ENCODE measurements at places on chromosomes 1 and 21.

DNA sequence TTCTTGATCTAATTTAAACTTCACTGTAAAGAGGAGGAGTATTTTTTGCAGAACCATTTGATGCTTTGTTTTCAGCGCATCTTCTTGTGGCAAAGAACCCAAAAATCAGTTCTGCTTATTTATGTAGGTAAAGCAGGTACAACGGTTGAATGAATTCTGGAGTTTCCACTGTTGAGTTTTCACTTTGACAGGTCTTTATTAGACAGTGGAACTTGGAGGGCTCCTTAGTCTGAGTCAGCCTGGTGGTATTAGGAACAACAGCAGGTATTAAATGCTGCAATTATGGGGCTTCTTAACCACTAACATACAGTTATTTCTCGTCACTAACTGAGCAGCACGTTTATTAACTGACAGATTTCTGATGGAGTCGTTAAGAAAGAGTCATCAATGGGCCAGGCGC, 1.2 kb downstream of the LRIG2 start:
- no peak for DNase-seq

DNA sequence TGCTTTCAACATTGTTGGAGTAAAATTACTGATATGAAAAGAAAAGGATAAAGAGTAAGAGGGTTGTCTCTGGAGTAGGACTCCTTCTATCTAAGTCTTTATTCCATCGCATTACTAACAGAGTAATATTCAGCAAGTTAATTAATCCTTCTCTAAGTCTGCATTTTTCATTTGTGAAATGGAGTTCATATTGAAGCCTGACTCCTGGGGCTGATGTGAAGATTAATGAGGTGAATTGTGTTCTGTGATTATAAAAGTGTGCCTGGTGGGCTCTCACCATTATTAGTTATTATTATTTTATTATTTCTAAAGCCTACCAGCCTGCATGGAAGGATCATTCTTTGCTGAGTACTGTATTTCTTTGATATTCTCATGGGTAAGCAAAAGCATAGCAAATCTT, 1096.7 kb downstream of the KCNT2 start:
- no peak for DNase-seq

- no peak for DNase-seq
These were observed 13.2 kb upstream of the TMEM201 start for GRCh38 chr1:9575486-9575885.

- no peak for DNase-seq
These were observed 58.8 kb upstream of the PRDX6 start for GRCh38 chr1:173418107-173418985.

DNA sequence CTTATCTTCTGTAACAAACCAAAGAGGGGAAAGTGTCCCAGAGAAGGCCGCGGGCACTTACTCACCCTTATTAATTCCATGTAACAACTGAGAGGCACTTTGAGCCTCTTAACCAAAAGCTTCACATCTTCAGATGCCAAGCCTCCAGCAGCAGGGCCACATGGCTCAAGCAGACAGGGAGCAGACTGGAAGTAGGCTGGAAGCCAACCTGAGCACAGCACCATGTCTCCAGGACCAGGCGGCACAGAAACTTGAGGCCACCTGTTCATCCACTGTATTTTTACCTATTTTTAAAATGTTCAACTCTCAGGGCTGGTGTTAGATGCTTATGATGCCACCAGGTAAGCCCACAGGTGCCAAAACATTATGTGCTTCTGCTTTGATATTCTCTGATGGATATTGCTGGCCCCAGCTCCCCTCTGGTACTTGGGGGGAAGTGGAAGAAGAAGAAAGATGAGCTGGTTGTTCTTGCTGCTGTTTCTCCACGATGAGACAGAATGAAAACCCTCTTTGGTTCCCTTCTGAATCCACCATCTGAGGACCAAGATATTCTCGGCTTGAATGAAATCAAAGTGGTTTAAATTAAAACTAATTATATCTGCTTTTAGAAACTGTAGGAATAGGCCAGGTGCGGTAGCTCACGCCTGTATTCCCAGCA, 30.6 kb upstream of the SDE2 start:
- DNase-seq: no peak

- DNase-seq: no peak
These were observed 30.3 kb upstream of the TMEM125 start for GRCh38 chr1:43239484-43239883.

DNA sequence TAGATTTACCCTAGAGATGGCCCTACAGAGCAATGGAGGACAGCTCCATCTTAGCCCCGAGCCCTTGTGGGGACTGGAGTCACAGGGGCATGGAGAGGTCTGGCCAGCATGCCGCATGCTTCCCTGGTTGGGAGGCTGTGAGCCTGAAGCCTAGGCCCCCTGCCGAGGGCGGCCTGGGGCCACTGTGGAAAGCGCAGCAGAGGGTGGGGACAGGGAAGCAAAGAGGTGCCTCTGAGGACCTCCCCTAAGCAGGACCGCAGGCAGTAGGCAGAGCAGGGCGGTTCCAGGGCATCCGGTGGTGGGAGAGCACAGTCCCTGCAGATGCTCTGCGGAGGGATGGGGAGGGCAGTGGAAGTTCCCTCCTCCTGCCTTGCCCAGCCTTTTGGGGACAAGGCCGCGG, 26.5 kb upstream of the PEF1 start:
- no peak for DNase-seq

DNA sequence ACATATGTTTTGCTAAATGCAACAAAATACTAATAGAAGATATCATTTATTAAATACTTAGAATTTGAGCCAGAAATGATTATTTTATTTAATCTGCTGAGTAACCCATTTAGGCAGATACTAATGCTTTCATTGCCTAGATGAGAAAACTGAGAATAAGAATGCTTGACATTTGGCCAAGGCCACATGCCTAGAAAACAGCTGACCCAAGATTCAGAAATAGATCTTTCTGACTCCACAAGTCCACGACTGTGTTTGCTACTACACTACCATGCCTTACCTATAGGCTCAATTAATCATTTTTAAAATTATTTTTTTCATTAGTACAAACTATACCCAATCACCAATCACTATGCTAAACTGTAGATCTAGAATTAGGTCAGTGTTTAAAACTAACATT, 129.7 kb downstream of the ATP1B1 start:
- no peak for DNase-seq

GRCh38 chr1:94022471-94023189, 98.3 kb downstream of the ABCA4 start:
- no peak for DNase-seq

GRCh38 chr1:29396438-29397255, 160.3 kb downstream of the PTPRU start:
- no peak for DNase-seq

DNA sequence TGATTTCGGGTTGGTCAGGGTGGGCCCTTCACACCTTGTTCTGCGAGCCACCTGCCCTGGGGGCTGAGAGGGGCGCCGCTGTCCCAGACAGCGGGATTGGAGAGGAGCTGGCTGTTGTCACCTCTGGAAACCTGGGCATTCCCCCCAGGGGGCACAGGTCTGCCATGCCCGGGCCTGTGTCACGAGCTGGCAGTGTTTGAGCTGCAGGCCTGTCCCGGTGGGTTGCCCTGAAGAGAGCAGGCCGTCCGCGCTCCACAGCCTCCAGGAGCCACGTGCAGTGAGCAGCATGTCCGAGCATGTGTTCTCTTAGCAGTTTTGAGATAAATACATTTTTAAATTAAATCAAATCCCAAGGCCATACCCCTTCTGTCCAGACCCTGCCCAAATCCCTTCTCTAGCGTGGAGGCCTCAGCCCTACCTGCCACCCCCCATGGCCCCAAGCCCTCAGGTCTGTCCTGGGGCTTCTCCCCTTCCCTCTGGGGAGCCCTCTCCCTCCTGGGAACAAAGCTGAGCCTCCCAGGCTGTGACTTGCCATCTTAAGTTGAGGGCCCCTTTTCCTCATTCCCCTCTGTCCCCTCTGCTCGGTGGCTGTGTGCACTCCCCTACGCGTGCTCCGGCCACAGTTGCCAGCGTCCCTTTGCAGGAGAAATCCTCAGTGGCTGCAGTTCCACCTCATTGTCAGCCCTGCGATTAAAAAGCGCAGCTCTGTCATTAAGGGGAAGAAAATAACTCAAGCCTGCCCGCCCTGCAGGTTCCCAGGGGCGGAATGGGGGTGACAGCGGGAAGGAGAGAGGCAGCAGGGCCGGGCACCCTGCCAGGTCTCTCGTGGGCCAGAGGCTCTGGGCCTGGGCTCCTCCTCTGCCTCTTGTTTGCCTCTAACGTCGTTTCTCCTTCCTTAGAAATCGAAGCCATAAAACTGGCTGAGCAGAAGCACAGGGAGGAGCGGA, 26.6 kb downstream of the SLX9 start:
- no peak for DNase-seq

Measured in activated T-cell treated with anti-CD3 and anti-CD28 coated beads for 48 hours (primary cell).